ENCODE measurements at places on chromosomes 2 and 18.

DNA sequence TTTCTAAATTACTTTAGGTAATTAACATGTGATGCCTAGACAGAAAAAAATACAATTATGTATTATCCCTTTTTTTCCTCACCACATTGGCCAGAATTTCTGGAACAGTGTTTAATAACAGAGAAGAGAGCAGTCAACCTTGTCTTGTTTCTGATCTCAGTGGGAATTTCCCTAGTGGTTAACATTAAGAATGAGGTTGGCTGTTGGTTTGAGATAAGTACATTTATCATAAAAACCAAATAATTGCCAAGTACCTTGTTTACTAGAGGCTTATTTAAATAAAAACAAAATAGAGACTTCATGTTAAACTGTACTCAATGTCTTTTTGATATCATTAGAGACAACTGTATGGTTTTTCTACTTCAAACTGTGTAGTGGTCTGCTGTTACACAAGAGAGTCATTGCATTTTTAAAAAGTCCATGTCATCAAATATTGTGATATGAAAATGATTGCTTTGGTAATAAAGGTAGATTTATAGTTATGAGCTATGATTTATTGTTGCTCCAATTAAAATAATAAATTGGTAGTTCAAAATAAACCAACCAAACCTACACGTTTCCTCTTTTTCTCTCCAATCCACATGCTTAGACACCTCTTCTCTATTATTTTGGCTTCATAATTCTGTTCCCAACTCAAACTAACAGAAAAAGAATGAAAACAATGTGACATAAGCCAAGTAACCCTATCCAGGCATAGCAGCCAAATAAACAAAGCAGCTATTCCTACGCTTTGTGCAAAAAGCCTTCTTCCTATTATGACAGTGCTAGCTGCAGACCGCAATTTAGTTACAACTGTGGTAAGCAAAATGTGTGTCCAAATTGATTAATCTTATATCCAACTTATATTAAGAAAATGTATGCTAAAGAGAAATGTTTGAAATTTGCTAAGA, 20.9 kb upstream of the TANK start:
- DNase-seq: no peak

DNA sequence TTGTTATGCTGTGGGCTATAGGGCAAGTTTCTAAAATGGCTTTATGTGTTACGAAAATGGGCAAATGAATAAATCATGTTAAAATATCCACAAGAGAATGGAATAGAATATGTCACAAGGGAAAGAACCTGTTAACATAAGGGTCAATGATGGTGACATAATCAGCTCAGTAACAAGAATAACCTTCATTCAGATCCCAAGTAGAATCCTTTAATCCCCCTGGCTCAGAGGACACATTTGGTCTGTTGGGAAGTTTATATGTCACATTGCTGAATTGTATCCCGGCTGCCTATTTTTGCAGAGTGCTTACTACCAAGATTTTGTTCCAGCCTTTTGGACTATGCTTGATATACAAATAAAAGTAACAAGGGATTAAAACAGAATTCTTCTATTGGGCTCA, 13.1 kb upstream of the LGALSL start:
- DNase-seq: no peak

DNA sequence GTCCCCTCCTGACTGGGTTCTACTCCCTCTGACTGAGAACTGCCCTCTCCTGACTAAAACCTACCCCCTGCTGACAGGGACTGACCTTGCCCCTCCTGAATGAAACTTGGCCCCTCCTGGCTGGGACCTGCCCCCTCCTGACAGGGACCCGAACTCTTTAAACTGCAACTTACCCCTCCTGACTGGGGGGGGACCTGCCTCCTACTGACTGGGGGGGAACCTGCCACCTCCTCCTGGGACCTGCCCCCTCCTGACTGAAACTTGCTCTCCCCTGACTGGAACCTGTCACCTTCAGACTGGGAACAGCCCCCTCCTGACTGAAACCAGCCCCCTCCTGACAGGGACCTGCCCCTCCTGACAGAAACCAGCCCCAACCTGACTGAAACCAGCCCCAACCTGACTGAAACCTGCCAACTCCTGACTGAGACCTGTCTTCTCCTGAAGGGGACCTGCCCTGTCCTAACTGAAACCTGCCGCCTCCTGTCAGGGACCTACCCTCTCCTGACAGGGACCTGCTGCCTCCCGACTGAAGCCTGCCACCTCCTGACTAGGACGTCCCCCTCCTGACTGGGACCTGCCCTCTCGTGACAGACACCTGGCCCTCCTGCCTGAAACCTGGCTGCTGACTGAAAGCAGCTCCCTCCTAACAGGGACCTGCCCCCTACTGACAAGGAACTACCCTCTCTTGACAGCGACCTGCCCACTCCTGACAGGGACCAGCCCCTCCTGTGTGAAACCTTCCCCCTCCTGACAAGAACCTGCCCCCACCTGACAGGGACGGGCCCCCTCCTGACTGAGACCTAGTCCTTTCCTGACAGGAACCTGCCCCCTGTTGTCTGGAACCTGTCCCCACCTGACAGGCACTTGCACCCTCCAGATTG, 87.1 kb downstream of the PXDN start:
- DNase-seq: no peak

GRCh38 chr2:235552671-235553070, 58.8 kb downstream of the AGAP1 start:
- no peak for DNase-seq

DNA sequence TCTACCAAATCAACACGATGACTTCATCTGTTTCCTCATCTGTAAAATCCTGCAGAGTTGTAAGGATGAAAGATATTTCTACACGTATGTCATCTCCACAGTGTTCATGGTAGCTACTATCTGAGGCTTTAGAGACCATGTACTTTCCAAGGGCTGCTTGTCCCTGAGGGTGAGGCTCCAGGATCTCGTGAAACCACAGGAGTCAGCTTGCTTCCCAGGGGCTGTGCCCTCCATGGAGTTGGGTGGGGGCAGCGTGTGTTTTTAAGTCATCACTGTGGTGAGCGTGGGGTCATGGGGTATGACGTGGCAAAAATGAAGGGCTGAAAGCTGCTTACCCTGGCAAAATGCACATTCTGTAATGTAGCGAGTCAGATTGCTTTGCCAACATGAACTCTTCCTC, 81.6 kb downstream of the ASAP2 start:
- DNase-seq: no peak

GRCh38 chr2:40292291-40292690, 159.6 kb downstream of the SLC8A1 start:
- no peak for DNase-seq

DNA sequence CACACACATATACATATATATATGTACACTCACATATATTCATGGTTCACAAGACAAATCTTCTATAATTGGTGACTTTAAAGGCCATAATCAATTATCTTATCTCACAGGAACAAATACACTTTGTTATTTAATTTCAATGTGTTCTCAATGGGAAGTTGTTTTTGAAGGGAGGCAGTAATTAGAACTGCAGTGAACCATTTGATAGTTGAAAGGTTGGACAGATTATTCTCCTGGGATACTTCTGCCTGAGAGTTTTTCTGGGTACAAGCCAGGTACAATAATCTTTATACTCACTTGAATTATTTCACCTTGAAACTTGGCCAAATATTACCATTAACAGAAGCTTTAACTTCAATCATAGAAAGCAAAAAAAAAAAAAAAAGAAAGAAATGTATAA, 546.6 kb upstream of the LRRTM4 start:
- DNase-seq: no peak

GRCh38 chr2:163401481-163401880, 334.3 kb downstream of the FIGN start:
- DNase-seq: no peak

DNA sequence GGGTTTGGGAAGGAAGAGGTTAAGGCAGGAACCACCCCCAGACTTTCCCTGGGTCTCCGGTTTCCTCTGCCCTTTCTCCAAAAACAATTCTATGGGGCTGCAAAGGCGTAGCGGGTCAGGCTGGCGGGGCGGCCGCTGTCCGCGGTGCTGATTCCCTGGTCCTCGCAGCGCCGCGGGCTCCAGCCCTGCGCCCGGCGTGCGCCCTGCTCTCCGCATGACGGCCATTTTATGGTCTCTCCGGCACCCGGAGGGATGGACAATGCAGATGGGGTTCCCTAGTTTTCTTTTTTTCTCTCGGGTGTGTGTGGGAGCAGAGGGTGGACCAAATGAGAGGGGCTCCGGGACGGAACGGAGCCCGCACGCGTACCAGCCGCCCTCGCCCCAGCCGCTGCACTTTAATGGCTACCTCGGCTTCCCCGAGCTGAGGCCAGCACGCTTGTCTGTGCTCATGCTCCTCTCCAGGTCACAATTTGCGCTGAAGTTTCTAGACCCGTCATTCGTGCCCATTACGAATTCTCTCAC, 1.6 kb downstream of the ST8SIA3 start:
- no peak for DNase-seq

GRCh38 chr2:212912445-212913103, 238.8 kb downstream of the IKZF2 start:
- DNase-seq: no peak

- DNase-seq: no peak
Observed at GRCh38 chr18:74291472-74291770, 342 bp downstream of the CYB5A start.

- DNase-seq: no peak
Observed at GRCh38 chr18:55503167-55503820, 84.7 kb downstream of the TCF4 start.

GRCh38 chr2:227368574-227368973, 10.5 kb downstream of the TM4SF20 start:
- no peak for DNase-seq

GRCh38 chr2:204732019-204732418, 186.7 kb downstream of the PARD3B start:
- no peak for DNase-seq

- DNase-seq: no peak
Observed at GRCh38 chr2:85737481-85737880, 16.3 kb upstream of the ATOH8 start.

GRCh38 chr2:102892698-102893310, 131.0 kb downstream of the TMEM182 start:
- DNase-seq: no peak

- no peak for DNase-seq
Observed at GRCh38 chr2:160533482-160533881, 39.9 kb upstream of the RBMS1 start.

DNA sequence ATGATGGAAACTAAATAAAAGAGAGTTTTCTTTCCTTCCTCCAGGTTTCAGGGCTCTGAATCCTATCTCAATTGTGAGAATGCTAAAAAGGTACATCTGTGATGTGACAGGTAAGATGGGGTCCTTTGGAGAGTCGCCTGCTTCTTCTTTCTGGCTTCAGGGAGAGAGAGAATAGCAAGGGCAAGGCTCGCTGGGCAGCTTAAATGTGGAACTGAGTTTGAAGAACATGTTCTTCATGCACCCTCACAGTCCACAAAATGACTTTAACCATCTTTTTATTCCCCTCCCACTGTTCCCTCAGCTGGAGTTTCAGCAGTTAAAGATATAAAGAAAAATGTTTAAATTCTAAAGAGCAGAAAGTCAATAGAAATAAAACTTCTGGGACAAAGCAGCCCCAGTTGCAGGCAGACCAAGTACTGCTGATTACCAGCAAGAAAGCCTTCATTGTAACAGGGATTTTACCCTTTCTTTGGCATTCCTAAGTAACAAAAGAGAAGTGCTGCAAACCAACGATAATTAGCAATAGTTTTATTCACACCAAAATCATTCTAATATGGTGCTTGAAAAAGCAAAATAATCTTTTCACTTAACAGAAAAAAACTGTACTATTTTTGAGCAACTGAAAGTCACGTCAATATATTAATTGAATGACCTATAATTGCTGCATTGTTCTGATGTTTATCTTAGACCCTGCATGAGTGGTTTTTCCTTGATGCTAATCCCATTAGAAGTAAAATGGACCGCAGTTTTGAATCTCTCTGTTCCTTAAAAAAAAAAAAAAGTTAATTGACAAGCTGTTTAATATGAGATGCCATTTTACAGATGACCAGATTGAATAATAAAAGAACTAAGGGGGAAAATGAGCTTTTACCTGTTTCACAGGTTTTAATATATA, 61.5 kb downstream of the LRP2 start:
- no peak for DNase-seq

- no peak for DNase-seq
Observed at GRCh38 chr2:62570861-62571698, 65.1 kb upstream of the TMEM17 start.

- no peak for DNase-seq
Observed at GRCh38 chr2:20745924-20746555, 76.9 kb downstream of the LDAH start.

- DNase-seq: no peak
Observed at GRCh38 chr2:58073751-58074150, 27.1 kb downstream of the VRK2 start.

- no peak for DNase-seq
Observed at GRCh38 chr2:132374961-132375360, 41.6 kb upstream of the GPR39 start.

- DNase-seq: no peak
Observed at GRCh38 chr2:206701952-206702605, 16.1 kb downstream of the DYTN start.

DNA sequence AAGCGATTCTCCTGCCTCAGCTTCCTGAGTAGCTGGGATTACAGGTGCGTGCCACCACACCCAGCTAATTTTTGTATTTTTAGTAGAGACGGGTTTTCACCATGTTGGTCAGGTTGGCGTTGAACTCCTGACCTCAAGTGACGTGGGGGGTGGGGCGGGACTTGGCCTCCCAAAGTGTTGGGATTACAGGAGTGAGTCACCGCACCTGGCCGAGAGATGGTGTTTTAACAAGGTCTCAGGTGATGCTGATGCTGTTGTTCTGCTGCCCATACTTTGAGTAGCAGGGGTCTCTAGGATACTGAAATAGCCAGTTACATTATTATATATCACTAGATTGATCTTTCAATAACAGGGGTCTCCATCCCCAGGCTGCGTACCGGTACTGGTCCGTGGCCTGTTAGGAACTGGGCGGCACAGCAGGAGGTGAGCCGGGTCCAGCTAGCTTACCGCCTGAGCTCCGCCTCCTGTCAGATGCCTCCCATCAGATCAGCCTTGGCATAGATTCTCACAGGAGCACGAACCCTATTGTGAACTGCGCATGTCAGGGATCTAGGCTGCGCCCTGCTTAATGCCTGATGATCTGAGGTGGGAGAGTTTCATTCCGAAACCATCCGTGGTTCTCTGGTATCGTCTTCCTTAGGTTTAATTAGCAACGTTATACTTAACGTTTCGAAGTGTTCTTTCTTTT, 48.3 kb upstream of the SLC38A11 start:
- no peak for DNase-seq

DNA sequence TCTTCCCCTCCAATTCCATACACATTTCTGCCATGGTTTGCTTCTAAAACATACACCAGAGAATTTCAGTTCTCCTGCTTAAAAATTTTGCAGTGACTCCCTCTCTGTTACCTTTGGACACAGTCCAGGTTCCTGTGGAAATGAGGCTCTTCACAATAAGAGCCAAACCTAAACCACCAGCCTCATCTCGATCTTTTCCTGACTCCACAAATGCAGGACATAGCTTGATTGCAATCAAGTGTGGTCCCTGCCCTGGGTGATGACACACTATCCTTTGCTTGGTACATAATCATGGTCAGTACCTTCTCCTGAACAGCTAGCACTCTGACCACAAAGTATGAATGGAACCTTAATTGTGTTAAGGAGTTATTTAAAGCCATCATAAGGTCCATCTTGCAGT, 134.9 kb upstream of the CHAC2 start:
- DNase-seq: no peak

All from activated T-helper 1 cell treated with anti-CD3 and anti-CD28 coated beads, Interleukin-2, amount 50 U/mL, for 16 hours (primary cell).